ENCODE measurements at places on chromosomes 7 and 10.
A peak's percentile ranks its signal among the peaks of the same experiment; 100 is the strongest.

DNA sequence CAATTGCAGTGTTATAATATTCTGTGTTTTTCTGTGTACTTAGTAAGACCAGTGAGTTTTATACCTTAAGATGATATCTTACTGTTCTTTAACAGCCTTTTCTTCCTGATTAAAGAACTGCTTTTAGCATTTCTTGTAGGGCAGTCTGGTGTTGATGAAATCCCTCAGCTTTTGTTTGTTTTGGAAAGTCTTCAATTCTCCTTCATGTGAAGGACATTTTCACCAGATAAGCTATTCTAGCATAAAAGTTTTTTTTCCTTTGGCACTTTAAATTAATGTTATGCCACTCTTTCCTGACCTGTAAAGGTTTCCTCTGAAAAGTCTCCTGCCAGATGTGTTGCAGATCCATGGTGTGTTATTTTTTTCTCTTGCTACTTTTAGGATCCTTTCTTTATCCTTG is 1059.8 kb downstream of the LRMDA start:
- DNase-seq: no peak

GRCh38 chr10:12922117-12922900 is 79.2 kb downstream of the CCDC3 start:
- DNase-seq: no peak

DNA sequence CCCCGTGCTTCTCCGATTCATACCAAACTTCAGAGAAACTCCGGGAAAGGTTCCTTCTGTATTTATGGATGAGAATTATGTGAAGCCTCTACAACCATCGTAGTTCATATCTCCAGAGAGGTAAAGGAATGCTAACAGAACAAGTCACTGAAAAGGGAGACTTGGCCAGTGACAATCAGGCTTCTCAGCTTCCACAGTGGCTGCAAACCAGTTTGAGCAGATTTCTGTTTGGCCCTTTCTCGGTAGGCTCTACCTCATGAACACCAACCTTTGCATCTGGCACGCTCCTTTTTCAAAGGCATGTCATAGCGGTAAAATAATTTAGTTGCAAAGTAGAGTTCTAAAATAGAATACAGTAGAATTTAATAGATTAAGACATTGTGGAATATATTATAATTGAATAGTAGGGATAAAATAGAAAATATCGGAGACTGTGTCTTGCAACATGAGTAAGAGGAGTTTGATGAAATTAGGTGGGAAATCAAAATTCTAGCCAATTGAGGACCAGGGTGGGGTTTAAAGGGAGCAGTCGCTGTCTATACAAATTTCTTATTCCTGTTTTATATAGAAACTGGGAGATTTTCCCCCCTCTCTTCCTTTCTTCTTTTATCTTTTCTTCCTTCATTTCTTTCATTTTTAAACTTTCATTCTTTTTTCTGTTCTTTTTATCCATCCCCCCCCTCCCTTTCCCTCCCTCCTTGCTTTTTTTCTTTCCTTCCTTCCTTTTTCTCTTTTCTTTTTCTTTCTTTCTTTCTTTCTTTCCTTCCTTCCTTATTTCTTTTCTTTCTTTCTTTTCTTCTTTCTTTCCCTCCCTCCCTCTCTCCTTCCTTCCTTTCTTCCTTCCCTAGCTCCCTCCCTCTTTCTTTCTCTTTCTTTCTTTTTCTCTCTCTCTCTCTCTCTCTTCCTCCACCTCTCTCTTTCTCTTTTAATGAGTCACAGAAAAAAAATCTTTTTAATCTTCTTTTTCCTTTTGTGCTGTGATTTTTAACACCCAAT is 161.5 kb upstream of the KLF6 start:
- peak; percentile 81 for DNase-seq

DNA sequence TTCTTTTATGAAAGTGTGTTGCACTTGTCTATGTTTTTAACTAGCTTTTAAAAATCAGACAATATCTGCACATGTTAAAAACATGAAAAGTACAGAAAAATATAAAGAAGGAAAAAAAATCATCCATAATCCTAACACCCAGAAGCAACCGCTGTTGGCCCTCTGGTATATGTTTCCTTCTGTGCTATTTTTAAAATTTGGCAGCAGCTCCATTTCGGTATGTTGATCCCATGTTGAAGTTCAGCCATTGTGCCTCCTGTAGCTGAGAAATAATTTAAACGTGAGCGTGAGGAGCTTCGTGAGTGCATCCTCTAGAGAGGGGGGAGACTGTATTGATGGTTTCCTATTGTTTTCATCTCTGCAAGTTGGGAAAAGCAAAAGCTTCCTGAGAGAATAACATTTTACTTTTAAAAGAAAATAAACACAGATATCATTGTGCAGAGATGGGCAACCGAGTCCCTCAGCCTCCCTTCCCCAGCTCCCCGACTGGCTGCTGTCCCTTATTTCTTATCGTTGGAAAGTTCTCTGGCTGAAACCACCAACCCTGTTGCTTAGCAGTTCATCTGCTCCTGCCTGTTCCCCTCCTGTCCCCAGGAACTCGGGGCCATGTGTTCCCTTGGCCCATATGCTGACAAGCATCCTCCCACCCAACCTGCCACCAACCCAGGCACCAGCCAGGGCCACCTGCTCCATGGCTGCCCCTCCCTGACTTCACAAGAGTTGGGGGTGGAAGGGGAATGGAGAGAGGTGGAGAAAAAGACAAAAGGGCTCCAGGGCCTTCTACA is 499.1 kb upstream of the PODXL start:
- no peak for DNase-seq

DNA sequence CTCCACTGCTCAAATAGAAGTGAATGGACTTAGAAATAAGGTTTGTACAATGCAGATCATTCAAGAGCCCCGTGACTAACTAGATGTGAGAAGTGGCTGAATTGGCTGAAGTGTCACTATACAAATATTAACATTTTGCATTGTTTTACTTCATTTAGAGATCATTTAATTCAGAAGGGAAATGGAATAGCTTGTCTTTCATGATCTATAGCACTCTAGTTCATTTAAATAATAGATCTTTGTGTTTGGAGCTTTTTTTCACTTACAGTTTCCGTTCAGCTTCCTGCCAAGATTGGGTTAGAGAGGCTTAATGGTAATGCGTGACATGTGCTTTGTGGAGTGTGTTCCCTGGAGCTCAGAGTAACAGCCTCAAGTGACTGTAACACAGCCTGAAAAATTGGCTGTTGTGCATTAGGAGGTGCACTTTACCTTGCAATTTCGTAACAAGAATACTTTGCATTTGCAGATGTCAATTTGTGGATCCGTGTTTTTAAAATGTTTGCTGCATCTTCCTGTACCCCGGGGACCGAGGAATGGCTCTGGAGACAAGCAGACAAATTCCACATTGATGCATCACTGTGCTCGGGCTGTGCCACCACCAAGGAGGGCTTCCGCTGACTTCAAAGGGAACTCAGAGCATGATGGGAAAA is 170.3 kb downstream of the NRP1 start:
- DNase-seq: no peak

DNA sequence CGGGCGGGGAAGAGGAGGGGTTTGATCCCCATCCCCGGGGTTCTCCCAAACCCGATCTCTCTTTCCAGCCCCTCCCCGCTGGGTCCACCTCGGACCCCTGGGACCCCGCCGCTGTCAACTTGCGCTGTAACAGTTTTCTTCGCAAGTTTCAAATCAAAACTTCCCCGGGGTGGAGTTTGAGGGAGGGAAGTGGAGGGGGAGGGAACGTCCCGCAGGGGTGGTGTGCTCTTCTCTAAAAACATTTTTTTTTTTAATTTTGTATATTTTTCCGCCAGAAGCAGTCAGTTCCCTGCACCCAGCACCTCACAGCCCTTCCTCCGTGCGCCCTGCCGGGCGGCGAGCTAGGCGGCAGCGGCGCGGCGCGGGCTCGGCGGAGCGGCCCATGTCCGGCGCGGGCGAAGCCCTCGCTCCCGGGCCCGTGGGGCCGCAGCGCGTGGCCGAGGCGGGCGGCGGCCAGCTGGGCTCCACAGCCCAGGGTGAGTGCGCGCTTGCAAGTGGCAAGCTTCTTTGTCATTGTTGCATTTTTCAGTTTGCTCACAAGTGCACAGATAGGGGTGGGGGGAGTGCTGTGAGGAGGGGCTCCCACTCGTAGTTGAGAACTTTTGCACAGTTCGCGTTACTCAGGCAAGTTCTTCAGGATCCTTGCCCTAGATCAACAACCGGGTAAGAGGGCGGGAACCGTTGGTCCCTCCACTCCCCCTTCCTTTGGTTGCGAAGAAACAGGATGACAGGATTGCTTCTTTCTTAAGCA is 933 bp downstream of the MDFIC start:
- DNase-seq: peak; percentile 66

GRCh38 chr10:32166365-32166764 is 110.1 kb upstream of the KIF5B start:
- no peak for DNase-seq

DNA sequence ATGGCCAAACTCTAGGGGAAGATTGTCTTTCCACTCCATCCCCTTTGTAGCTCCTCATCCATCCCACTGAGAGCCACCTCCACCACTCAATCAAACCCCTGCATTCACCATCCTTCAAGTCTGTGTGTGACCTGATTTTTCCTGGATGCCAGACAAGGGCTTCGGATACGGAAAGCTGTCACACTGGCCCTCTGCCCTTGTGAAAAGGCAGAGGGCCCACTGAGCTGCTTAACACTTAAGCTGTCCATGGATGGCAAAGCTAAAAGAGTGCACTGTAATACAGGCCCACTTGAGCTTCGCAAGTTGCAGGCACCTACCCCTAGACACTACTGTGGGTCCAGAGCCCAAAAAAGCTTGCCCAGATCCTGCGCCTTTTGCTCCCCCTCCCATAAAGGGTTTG is 237.2 kb downstream of the MAGI2 start:
- no peak for DNase-seq

GRCh38 chr10:73444457-73444856 is 11.1 kb upstream of the MSS51 start:
- DNase-seq: no peak

All from T47D (cell line).